ENCODE measurements at places on chromosomes 12 and 14.

GRCh38 chr14:75064205-75064567 lies 362 bp upstream of the ACYP1 start:
- H3K27me3 ChIP-seq = no peaks in the 10 kb centered on the region
- no peaks in the 10 kb centered on the region for H3K36me3 ChIP-seq
- H3K4me3 ChIP-seq = peak overlapping the region; percentile 89
- H3K4me1 ChIP-seq = peaks cover 3% of the 10 kb centered on the region
- no peak for DNase-seq
- no peak overlapping the region for H3K27ac ChIP-seq

DNA sequence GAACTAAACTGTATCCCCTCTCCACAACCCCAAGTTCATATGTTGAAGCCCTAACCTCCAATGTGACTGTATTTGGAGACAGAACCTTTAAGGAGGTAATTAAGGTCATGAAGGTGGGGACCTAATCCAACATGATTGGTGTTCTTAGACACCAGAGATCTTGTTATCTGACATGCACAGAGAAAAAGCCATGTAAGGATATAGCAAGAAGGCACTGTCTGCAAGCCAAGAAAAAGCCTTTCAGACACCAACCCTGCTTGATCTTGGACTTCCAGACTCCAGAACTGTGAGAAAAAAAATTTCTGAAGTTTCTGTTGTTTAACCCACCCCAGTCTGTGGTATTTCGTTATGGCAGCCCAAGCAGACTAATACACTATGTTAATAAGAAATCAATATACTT lies 62.2 kb upstream of the CFL2 start:
- H3K36me3 ChIP-seq = peaks cover 34% of the 10 kb centered on the region
- H3K27me3 ChIP-seq = no peaks in the 10 kb centered on the region
- no peak overlapping the region for H3K27ac ChIP-seq
- H3K4me3 ChIP-seq = no peak overlapping the region

DNA sequence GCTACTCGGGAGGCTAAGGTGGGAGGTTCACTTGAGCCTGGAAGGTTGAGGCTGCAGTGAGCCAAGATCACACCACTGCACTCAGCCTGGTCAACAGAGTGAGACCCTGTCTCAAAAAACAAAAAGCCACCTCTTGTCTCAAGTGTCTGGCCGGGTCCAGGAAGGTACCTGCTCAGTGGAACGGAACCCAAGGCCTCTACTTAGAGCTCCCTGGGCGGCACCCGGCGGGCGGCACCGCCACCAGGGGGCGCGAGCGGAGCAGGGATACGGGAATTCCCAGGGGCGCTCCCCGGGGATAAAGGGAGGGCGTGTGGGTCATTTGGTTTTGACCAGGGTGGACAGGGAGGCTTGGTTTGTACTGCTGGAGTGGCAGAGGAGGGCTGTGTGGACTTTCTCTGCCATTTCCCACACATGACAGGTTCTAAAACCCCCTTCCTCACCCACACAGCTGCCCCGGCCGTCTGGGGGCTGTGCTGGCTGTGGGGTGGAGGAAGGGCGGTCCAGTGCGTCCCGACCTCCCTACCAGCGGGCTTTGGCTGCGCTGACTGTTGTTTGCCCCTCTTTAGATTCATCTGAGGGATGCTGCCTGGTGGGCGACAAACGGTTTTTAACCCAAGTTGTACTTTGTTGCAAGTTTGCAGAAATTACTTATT lies 91.4 kb downstream of the SETD3 start:
- H3K4me3 ChIP-seq = no peak overlapping the region
- no peaks in the 10 kb centered on the region for H3K27me3 ChIP-seq
- H3K27ac ChIP-seq = no peak overlapping the region
- no peaks in the 10 kb centered on the region for H3K4me1 ChIP-seq

DNA sequence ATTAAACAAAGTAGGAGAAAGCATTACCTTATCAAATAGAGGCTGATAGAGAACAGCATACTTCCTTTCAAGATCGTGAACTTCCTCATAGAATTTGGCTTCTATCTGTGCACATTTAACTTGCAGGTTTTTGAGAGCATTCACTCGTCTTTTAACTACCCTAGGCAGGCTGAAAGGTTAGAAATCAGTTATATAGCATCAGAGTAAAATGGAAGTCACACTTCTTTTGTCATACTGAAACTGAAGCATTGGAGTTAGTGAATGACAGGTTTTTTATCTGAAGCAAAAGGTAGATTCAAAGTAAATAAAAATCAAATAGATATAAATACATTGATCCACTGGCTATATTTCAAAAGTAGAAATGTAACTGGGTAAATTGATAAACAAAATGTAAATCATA lies 24.4 kb downstream of the NAP1L1 start:
- no peaks in the 10 kb centered on the region for H3K27me3 ChIP-seq
- peaks cover 18% of the 10 kb centered on the region for H3K36me3 ChIP-seq
- DNase-seq = no peak

DNA sequence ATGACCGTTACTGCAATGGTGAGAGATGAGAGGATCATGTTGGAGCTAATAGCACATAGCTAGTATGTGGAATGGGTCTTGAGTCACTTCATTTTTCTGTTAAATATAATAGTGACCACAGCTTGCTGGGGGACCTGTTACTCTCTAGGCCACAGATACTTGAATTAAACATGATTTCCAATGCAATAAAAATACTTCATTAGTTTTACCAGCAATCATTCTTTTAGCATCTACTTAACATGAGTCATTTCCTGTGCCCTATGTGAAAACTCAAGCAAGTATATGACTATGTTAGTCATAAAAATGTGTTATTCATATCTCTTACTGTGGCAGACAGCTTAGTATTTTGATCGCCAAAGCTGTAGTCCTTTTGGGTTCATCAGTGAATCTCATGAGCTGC lies 798.8 kb downstream of the SLC16A7 start:
- no peaks in the 10 kb centered on the region for H3K27me3 ChIP-seq
- H3K27ac ChIP-seq = no peak overlapping the region
- H3K4me3 ChIP-seq = no peak overlapping the region
- H3K4me1 ChIP-seq = no peaks in the 10 kb centered on the region
- no peak for DNase-seq
- no peaks in the 10 kb centered on the region for H3K36me3 ChIP-seq

GRCh38 chr12:99809909-99810308 lies 162.4 kb downstream of the GARIN6 start:
- H3K27ac ChIP-seq = no peak overlapping the region
- no peak overlapping the region for H3K4me3 ChIP-seq
- no peaks in the 10 kb centered on the region for H3K36me3 ChIP-seq
- H3K27me3 ChIP-seq = no peaks in the 10 kb centered on the region

- no peak overlapping the region for H3K27ac ChIP-seq
- H3K4me1 ChIP-seq = no peaks in the 10 kb centered on the region
- no peaks in the 10 kb centered on the region for H3K27me3 ChIP-seq
- no peak for DNase-seq
- no peak overlapping the region for H3K4me3 ChIP-seq
Measured at GRCh38 chr12:130661486-130662255, 54.4 kb downstream of the RIMBP2 start.

GRCh38 chr12:39722504-39722903 lies 102.9 kb upstream of the ABCD2 start:
- no peaks in the 10 kb centered on the region for H3K36me3 ChIP-seq
- no peak overlapping the region for H3K27ac ChIP-seq
- H3K4me1 ChIP-seq = no peaks in the 10 kb centered on the region
- no peak for DNase-seq
- no peak overlapping the region for H3K4me3 ChIP-seq
- no peaks in the 10 kb centered on the region for H3K27me3 ChIP-seq

DNA sequence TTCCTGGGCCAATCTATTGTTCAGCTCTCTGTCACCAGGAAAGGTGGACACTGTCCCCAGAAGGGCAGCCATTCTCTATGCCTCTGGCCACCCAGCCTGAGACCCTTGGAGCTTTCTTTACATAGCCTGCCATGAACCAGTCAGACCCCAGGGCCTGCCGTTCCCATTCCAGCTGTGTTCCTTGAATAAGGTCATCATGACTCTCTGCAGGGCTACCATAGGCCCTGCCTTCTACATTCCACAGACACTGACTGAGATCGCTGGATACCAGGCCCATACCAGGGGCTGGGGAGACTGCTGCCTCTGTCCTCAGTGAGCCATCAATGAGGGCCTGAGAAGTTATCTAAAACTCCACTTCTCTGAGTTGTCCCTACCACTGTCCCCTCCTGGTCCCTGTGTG lies 75.5 kb downstream of the SYNE3 start:
- no peak overlapping the region for H3K27ac ChIP-seq
- H3K4me1 ChIP-seq = no peaks in the 10 kb centered on the region

DNA sequence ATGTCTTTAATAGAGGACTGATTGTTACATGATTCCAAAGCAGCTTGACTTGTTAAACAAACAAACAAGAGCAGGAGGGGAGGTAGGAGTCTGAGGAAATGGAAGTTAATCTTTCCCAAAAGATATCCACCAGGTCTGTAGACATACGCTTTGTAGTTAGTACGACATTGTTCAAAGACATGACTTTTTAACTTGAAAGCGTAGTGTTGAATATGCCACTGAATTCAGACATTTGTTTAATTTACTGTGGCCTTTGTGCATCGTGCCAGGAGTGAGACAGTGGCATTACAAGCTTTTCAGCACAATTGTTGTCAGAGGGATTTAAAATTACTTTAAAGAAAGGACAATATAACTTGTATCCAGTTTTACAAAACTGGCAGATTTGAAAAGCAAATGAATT lies 53.0 kb downstream of the SAV1 start:
- H3K4me1 ChIP-seq = no peaks in the 10 kb centered on the region
- DNase-seq = no peak
- no peak overlapping the region for H3K27ac ChIP-seq
- H3K27me3 ChIP-seq = no peaks in the 10 kb centered on the region

- no peak overlapping the region for H3K4me3 ChIP-seq
- DNase-seq = no peak
- no peaks in the 10 kb centered on the region for H3K36me3 ChIP-seq
- H3K27ac ChIP-seq = no peak overlapping the region
Measured at GRCh38 chr12:75822416-75822815, 209.2 kb downstream of the PHLDA1 start.

DNA sequence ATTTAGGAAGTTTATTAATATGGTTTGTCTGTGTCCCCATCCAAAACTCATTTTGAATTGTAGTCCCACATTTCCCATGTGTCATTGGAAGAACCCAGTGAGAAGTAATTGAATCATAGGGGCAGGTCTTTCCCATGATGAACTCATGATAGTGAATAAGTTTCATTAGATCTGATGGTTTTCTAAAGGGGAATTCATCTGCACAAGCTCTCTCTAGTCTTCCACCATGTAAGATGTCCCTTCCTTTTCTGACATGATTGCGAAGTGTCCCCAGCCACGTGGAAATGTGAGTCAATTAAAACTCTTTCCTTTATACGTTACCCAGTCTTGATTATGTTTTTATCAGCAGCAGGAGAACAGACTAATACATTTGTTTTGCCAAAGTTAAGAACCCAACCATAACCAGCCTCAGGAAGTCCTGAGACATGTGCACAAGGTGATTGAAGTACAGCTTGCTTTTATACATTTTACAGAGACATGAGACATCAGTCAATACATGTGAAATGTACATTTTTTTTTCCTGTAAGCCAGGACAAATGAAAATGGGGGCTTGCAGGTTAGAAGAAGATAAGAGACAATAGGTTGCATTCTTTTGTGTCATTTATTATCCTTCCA lies 1136.7 kb downstream of the TMEM121 start:
- no peaks in the 10 kb centered on the region for H3K36me3 ChIP-seq
- no peak for DNase-seq
- H3K4me3 ChIP-seq = no peak overlapping the region
- H3K27me3 ChIP-seq = no peaks in the 10 kb centered on the region
- no peak overlapping the region for H3K27ac ChIP-seq
- no peaks in the 10 kb centered on the region for H3K4me1 ChIP-seq

GRCh38 chr12:100174495-100174894 lies 26.1 kb upstream of the ACTR6 start:
- no peaks in the 10 kb centered on the region for H3K27me3 ChIP-seq
- H3K4me3 ChIP-seq = no peak overlapping the region
- H3K36me3 ChIP-seq = no peaks in the 10 kb centered on the region
- no peaks in the 10 kb centered on the region for H3K4me1 ChIP-seq
- no peak overlapping the region for H3K27ac ChIP-seq

GRCh38 chr14:64201296-64201695 lies 92.9 kb downstream of the ESR2 start:
- no peak overlapping the region for H3K4me3 ChIP-seq
- H3K27me3 ChIP-seq = no peaks in the 10 kb centered on the region
- H3K4me1 ChIP-seq = no peaks in the 10 kb centered on the region
- no peak overlapping the region for H3K27ac ChIP-seq

DNA sequence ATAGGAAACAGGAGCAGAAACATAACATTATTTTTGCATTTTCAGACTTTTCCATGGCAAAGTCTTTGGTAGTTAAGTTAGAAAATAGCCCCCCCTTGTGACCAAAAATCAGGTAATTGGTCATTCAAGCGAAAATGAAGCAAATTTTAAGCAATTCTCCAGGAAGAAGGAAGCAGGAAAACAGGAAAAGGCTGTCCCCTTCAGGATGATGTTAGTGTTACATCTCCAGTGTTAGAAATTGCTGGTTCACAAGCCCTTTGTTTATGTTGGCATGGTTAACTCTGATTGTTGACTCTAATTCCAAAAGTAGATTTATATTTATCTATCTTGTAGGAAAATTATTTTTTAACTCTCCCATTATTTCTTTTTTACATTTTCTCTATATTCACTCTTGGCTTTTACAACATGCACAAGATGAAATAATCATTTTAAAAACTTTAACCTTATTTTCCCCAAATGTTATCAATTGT lies 18.8 kb upstream of the GAS2L3 start:
- DNase-seq = no peak
- H3K4me1 ChIP-seq = no peaks in the 10 kb centered on the region
- no peaks in the 10 kb centered on the region for H3K27me3 ChIP-seq
- H3K36me3 ChIP-seq = no peaks in the 10 kb centered on the region
- no peak overlapping the region for H3K27ac ChIP-seq

GRCh38 chr14:72291908-72292688 lies 359.9 kb downstream of the RGS6 start:
- H3K4me1 ChIP-seq = no peaks in the 10 kb centered on the region
- no peak overlapping the region for H3K4me3 ChIP-seq
- no peak for DNase-seq
- H3K27me3 ChIP-seq = no peaks in the 10 kb centered on the region
- H3K36me3 ChIP-seq = no peaks in the 10 kb centered on the region

DNA sequence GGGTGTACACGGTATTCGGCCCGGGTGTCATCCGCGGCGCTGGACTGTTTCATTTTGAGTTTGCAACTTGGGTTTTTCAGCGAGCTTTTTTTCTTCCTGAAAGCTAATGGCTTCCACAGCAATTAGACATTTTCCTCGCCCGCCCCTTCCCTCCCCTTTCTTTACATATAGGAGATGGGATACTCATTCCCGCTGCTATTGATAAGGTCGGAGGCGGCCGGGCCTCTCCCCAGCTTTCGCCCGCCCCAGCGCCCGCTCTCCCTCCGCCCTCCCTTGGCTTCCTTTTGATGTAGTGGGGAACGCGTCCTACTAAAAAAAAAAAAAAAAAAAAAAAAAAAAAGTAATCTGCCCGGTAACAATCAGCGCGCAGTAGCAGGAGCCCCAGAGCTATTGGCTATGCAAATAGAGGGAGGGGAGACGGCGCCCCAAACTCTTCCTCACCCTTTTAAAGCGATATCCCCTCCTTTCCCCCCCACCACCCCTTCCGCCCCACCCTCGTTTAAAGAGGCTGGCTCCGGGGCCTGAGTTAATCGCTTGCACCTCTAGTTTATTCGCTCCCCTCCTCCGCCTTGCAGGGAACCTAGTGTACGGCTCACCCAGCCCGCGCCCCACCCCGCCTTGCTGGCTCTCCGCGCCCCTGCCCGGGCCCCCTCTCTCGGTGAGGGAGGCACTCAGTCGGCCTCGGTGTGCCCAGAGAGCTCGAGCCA lies 1.7 kb upstream of the CCND2 start:
- DNase-seq = peak; percentile 49
- H3K36me3 ChIP-seq = no peaks in the 10 kb centered on the region
- peak overlapping the region; percentile 87 for H3K4me3 ChIP-seq
- no peaks in the 10 kb centered on the region for H3K27me3 ChIP-seq
